Suprapubic skin (tissue), 4 donors: ENCODE measurements at places on chromosomes 2 and 18.

DNA sequence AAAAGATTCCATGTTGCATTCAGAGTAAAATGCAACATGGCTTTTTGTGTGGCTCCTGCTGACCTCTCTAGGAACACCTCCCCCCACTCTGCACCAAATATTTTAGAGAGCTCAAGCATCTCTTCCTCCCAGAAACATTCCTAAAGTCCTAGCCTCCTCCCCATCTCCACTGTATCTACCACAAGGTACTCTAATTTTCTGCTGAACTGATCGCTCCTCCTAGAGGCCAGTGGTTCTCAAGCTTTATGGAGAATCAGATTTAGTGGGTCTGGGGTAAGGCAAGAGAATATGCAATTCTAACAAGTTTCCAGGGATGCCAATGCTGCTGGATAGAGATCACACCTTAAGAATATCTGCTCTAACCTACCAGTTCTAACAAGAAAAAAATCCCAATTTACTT, 89.5 kb upstream of the HNRNPA3 start:
- no peak for DNase-seq

DNA sequence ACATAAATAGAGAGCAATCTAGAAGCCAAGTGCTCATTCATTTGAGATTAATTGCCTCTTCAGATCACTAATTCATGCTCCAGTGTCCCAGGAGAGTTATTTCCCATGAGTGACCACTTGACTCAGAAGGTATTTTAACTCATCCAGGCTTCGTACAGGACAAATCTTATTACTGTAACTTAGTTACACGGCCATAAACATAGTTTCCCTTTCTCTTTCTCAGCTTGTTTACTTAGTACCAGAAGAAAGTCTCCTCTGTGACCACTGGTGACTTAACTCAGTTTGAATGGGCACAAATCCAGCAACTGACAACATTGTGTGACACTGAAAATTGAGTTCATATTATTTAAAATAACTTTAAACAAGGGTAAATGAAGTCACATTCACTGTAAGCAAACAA, 25.3 kb downstream of the MMADHC start:
- DNase-seq = no peak

- DNase-seq = no peak
These were observed 46.8 kb downstream of the COMMD1 start for GRCh38 chr2:61952288-61952687.

- DNase-seq = no peak
These were observed 60.1 kb upstream of the PAX3 start for GRCh38 chr2:222358876-222359275.

DNA sequence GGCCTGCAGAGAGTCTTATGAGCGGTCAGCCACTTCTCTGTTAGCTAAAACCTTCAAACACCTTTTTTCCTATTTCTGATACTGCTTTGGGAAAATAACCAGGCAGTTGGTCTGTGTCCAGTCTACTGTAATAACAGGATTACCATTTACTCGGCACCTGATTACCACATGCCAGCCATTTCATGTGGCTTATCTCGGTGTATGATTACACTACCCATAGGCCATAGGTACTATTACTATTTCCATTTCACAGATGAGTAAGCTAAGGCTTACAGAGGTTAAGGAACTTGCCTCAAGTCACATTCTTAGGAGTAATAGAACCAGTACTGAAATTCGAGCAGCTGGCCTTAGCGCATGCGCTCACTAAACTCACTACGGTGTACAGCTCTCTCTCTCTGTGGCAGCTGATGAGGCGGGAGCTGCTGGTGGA, 147.2 kb upstream of the L3MBTL4 start:
- DNase-seq = no peak

DNA sequence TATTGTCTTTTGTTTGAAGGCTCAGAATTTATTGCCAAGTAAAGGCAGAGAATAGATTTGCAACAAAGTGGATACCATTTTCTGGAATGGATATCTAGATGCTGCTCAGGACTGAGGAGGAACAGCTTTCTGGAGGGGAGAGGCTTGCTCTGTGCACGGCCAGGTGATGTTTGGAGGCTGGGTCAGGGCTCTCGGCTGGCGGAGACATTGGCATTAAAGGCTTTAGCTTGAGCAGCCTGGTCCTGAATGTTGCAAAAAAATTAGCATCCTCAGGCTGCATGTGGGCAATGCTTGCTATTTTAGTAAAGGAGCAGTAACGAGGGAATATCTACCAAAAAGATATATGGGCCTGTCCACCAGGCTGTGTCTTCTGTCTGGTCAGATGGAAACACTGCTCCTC, 20.4 kb downstream of the RNF144A start:
- DNase-seq = no peak

GRCh38 chr18:3340015-3340681, 78.2 kb downstream of the MYL12B start:
- no peak for DNase-seq
